ENCODE measurements at places on chromosomes 12 and 14.

- DNase-seq = no peak
These were observed 490.2 kb downstream of the NELL2 start for GRCh38 chr12:44385964-44386363.

- no peak for DNase-seq
These were observed 86.0 kb downstream of the RFLNA start for GRCh38 chr12:124380796-124381455.

GRCh38 chr14:34593740-34594375, 36.1 kb downstream of the SNX6 start:
- peak; percentile 26 for DNase-seq

DNA sequence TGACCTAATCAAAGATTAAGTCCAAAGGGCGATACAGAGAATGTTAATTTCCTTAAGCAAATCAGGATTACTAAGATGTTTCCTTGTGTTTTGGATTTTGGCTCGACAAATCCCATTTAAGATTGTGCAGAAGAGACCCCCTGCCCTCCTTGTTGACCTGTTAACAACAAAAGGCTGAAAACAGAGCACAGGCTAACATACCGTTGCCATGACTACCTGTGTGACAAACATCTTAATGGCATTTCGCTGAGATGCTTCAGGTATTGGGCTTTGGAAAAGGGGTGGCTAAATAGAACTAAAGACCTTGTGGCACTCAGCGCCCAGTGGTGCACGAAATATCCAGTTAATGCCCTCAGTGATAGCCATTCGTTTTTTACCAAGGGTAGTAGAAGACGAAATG, 1532.3 kb upstream of the TMEM132C start:
- no peak for DNase-seq

DNA sequence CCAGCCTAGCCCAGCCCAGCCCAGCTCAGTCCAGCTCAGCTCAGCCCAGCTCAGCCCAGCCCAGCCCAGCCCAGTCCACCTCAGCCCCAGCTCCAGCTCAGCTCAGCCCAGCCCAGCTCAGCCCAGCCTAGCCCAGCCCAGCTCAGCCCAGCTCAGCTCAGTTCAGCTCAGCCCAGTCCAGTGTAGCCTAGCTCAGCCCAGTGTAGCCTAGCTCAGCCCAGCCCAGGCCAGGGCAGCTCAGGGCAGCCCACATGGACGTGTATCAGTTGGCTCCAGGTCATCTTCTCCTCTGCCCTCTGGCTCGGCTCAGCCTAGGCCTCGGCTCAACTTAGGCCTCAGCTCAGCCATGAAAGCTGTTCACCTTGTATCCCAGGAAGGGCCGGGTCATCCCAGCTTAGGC, 64.7 kb downstream of the TMEM121 start:
- no peak for DNase-seq

GRCh38 chr14:51628238-51628637, 23.5 kb upstream of the FRMD6 start:
- DNase-seq = no peak
